ENCODE measurements at places on chromosomes 4 and X.

DNA sequence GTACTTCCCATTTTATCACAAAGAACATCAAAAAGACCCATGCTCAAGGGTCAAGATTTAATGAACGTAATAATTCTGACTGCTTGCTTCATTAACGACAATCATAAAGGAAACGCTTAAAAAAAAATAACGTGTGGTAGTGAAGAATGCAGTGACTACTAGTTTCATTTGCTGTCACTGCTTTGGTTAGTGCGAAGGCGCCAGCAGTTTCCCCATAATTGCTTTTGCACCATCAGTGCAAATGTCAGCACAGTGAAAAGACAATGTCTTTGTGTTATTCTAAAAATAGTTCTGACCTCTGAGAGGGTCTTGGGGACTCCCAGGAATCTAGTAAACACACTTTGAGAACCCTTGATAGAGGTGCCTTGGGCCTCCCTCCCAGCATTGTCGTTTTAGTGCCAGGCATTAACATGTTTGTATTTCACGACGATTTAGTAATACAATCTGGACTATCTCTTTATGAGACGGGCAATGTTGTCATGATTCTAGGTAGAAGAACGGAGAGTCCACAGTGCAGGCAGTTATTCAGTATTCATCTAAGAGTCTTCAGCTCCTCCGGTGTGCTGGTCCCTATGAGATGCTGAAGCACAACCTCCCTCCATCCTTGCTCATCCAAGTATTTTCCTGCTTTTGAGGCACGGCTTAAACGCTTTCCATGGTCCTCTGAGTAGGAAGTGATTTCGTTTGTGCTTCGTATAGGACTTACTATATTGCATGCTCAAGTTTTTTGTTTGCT, 71.0 kb downstream of the AFF1 start:
- DNase-seq, result peak; percentile 50

DNA sequence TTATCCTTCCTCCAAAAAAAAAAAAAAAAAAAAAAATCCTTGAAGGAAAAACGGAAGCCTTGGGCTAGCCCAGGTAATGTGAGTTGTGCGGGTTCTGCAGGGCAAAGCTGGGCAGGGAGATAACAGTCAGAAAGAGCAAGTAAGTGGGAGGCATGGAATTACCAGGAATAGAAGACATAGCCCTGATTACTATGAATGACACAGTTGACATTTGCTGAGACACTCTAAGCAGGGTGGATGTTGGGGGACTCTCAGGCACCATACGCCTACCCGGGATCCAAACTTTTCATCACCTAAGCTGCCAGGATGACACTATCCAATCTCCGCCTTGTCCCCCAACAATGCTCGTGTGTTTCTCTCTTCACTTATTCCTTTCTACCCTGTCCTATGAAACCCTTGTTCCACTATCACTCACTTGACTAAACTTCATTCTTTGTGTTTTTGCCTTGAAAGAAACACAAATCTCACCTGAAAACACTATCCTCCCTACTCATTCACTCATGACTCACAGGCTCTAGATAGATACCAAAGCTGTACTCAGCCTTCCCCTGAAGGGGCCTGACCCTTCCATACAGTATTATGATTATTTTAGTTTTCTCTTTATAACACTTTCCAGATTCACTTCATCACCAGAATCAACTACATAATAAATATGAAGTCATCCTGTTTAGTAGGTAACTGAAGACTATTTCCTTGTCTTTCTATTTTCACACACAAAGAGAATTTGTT, 158.4 kb downstream of the INPP4B start:
- DNase-seq, result no peak

GRCh38 chrX:133475521-133475920, 60.2 kb upstream of the GPC4 start:
- DNase-seq, result no peak

GRCh38 chr4:176902710-176903323, 110.1 kb upstream of the VEGFC start:
- no peak for DNase-seq

- DNase-seq, result no peak
Observed at GRCh38 chrX:10360116-10360515, 203.3 kb downstream of the CLCN4 start.

DNA sequence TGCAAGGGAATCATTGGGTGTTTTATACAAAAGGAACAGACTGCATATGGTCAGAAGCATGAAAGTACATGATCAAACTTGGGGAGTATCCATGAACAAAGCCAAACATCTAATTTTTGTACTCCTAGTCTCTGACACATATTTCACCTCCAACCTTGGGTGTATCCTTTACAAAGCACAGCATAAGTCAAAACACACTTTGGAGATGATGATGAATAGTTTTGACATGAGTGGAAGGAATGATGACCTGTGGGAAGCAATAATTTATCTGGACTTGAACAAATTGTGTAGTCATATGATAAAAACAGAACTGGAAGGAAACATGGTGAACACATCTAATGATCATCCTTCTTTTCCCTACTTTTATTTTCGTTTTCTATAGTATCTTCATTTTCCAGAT, 108.7 kb upstream of the PLS3 start:
- no peak for DNase-seq

- DNase-seq, result no peak
Observed at GRCh38 chrX:65576160-65576559, 41.6 kb upstream of the LAS1L start.

DNA sequence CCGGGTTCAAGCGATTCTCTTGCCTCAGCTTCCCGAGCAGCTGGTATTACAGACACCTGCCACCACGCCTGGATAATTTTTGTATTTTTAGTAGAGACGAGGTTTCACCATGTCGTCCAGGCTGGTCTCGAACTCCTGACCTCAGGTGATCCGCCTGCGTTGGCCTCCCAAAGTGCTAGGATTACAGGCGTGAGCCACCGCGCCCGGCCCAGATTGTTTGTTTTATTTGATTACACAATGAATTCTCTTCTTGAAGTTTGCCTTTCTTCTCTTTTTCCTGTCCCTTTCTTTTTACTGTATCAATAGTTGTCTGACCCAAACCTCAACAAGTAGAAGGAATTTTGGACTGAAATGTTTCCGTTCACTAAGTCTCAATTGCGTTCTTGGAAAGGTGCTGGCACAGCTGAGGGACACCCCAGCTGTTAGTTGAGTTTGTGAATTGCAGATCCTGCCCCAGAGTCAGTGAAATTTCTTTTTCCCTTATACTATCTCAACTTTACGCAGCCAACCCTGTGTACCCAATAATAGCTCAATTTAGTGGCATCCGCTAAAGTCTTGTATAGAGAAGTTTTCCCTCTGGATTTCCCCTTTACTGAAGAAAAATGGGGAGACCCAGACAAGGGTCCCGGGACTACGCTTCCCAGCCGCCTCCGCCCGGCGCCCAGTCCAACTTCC, 639 bp upstream of the MTM1 start:
- no peak for DNase-seq

DNA sequence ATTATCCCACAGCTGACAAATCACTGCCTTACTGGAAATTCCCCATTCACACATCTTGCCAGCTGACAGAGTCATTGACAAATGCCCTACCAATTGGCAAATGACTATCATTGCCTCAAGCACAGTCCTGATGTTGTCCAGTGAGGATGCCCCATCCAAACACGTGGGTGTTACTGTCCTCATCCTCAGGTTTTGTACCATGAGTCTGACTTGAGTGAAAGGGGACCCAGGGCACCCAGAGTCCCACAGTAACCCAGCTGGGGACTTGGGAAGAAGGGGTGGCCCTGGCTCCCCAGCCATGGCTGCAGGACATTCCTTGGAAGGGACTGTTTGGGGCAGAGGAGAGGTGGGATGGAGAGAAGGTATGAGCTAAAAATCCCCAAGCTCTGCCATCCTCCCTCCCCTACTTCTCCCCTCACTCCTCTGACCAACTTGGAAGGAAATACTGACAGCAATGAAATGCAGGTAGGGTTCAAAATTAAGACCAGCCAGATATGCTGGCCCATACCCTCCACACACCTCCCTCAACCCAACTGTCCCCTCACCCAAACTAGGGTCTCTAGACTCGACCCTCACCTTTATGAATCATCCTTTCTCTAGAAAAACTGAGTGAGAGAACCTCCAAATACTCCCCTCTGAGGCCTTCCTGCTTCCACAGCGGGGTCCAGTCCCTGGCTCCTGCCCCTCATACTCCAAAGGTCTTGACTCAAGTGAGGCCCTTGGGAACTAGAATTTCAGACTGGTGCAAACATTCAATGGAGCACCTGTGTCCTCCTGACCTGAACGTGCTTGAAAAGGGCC, 5.1 kb downstream of the TIMP1 start:
- DNase-seq, result no peak

DNA sequence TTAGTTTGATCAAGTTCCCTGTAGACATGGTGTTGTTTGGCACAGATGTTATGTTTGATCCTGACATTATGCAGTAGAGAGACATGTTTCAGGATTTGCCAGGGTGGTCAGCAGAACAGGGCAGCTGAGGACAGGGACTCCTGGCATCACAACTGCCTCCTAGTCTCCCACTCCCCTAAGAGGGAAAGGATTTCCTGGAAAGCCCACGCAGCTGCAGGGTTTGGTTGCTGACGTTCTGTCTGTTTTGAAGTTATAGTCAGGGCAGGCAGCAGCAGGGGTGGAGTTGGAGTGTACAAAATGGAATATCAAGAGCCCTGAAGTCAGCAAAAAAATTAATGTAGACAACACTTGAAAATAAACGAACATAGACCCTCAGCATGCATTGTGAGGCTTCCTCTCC, 125.4 kb downstream of the CPE start:
- DNase-seq, result no peak

DNA sequence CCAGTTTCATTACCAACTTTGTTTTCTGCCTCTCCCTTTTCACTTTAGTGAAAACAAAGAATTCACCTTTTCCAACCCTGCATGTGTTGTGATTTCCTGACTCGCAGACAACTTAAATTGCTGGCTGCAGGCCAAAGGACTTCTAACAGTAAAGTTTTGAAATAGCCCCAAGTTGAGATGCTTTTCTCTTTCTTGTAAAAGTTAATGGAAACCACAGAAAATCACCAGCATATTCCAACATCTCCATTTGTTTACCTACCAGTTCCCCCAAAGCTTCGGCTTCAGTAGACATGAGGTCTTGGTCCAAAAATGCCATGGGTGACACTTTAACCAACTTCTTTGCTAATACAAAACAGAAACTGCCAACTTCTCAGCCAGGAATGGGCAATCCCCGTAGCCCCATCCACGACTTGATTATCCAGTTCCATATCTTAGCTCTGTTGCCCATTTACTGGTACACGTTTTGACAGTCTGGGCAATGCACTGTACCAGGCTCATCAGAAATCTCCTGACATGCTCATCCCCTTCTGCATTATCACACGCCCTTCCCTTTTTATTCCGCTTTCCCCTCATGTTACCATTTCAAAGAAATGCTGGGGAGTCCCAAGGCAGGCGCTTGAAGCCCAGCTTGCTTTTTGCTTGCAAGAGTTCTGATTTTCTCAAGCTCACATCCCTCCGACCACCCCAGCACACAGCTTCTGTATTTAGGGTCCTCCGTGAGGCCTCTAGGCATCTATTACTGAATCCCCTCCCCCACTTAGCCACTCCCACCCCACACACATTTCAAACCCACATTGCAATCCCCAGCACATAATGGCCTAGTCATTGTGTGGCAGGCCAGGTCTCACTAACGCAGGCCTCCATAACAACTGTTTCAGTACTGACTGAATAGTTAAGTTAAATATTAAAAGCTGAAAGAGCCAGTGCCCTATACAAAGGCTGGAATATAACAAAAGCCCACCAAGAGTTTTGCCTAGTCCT, 137.9 kb upstream of the S100G start:
- no peak for DNase-seq

Data from NB4 (cell line).